ENCODE measurements at places on chromosomes 13 and 19.

DNA sequence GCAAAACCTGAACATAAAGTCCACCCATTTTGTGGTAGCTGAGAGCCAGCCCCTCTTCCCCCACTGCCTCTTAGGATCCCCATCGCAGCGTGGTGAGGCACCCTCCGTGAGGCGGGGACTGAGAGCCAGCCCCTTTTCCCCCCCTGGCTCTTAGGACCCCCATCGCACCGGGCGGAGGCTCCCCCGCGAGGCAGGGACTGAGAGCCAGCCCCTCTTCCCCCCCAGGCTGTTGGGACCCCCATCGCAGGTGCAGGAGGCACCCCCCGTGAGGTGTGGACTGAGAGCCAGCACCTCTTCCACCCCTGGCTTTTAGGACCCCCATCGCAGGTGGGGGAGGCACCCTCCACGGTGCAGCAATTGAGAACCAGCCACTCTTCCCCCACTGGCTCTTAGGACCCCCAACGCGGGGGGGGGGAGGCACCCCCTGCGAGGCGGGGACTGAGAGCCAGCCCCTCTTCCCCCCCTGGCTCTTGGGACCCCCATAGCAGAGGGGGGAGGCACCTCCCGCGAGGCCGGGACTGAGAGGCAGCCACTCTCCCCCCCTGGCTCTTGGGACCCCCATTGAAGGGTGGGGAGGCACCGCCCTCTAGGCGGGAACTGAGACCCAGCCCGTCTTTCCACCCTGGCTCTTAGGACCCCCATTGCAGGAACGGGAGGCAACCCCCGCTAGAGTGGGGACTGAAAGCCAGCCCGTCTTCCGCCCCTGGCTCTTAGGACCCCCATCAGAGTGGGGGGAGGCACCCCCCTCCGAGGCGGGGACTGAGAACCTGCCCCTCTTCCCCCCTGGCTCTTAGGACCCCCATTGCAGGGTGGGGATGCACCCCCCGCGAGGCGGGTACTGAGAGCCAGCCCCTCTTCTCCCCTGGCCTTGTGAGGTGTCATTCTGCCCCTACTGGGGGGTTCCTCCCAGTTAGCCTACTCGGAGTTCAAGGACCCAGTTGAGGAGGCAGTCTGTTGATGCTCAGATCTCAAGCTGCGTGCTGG is 366.4 kb upstream of the SPRY2 start:
- DNase-seq: no peak

- no peak for DNase-seq
Observed at GRCh38 chr13:28582225-28582891, 76.6 kb upstream of the POMP start.

DNA sequence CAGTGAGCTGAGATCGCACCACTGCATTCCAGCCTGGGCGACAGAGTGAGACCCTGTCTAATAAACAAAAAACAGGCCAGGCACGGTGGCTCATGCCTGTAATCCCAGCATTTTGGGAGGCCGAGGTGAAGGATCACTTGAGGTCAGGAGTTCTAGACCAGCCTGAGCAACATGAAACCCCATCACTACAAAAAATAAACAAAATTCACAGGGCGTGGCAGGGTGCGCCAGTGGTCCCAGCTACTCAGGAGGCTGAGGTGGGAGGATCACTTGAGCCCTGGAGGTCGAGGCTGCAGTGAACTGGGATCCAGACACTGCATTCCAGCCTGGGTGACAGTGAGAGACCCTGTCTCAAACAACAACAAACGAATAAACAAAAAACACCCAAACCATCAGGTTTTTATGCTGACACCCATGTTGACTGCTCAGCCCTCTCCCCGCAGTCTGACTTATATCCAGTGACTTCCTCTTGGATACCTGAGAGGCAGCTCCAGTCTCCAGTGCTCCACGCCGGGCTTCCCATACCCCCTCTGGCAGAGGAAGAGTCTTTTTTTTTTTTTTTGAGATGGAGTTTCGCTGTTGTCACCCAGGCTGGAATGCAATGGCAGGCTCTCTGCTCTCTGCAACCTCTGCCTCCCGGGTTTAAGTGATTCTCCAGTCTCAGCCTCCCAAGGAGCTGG is 17.7 kb downstream of the WTIP start:
- no peak for DNase-seq

- no peak for DNase-seq
Observed at GRCh38 chr19:19581391-19581790, 37.1 kb downstream of the PBX4 start.

DNA sequence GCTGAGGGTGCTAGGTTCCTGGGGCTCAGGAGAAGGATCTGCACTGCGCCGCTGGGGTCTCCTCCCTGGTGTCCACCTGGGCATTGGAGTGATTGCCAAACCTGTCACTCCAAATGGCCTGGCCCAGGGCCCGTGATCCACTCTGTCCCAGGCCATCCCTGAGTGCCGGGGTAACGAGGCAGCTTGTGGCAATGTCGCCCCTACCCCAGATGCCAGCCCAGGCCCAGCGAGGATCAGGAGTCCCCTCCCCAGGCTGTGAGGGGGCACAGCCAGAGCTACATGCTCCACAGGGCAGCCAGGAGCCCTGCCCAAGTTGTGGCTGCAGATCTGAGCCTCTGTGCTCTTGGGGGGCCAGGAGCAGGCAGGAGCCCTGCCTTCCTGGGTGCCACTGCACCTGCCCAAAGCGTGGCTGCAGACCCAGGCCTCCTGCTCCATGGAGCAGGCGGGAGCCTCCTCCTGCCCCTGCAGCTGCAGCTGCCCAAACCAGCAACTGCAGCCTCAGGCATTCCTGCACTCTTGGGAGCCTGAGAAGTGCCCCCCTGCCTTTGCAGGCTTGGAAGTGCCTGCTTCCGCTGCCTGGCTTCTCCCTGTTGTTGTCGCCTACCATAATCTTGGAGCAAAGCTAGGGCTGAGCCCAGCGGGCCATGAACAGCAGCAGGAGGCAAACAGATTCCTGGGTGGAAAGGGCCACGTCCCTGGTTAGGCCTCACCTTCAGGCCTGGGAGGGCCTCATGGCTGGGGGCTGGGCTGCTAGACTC is 4.6 kb downstream of the IGFL4 start:
- no peak for DNase-seq

GRCh38 chr19:6540918-6541689 is 10.3 kb downstream of the TNFSF9 start:
- no peak for DNase-seq

DNA sequence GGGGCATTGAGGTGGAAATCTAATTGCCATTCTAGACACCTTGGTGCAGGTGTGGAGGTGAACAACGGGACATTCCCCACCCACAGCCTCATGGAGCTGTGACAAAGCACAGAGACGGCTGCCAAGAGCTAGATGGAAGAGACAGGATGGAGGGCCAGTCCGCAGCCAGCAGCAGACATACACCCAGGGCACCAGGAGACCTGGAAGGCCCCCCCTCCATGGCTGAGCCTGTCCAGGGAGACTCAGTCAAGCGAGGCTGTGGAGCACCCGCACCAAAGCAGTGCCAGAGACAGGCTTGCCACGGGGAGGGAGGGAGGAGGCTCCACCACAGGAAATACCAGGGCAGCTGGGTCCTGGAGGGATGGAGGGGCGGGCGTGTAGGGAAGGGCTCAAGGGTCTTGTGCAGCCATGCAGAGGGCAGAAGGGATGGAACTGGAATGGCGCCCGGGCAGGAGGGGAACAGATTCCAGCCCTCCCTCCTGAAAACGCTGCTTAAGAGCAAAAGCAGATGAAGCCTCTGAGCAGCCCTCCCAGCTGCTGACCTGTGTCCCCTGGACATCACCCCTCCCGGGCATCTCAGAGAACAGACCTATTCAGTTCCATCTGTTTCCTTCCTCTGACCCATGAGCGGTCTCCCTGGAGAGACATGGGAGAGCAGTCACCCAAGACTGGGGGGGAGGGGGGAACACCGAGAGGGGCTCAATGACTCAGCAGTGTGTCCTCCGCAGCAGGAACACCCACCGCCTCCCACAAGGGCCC is 14.4 kb downstream of the EPS15L1 start:
- no peak for DNase-seq
